Choroid plexus epithelial cell (primary cell): ENCODE measurements at places on chromosomes 16 and 17.
A peak's percentile ranks its signal among the peaks of the same experiment; 100 is the strongest.

DNA sequence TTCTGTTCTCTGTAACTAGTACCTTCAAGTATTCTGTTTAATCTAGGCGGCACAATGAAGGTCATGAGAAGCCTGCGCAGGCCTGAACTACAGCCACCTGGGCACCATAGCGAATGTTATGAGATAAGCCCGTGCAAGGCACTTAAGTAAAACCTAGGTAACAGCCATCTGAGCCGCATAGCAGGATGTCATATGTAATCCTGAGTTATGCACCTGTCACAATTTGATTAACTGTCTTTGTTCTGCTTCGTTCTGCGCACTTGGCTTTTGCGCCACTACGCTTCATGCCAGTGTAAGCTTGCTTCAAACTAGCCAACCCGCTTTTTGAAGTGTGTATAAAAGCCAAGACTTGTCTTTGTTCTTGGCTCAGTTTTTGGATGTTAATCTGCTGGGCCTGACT lies 449.8 kb downstream of the KCNJ18 start:
- DNase-seq, result no peak

DNA sequence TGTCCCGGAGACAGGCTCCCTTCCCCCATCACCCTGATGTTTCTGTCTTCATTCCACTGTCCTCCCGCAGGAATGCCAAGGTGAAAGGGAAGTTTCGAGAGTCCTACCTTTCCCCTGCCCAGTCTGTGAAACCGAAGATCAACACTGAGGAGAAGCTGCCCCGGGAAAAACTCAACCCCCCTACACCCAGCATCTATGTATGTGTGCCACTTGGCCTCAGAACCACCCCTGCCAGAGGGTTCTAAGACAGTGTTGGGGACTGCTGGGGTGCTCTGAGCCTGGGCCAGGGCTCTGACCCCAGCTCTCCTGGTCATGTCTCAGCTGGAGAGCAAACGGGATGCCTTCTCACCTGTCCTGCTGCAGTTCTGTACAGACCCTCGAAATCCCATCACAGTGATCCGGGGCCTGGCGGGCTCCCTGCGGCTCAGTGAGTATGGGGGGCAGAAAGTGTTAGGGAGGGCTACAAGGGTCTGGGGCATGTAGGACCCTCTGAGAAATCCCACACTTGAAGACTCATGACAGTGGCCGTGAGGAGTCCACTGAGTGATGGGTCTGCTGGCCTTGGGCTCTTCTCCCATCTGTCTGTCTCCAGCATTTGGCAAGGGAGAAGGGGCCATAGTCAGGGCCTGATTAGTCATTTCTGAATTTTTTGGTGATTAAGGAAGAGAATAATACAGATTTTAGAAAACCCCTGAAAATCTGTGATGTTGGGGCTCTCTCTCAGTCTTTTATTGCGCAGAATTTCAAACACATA lies 4.9 kb upstream of the TMEM88 start:
- DNase-seq, result no peak

DNA sequence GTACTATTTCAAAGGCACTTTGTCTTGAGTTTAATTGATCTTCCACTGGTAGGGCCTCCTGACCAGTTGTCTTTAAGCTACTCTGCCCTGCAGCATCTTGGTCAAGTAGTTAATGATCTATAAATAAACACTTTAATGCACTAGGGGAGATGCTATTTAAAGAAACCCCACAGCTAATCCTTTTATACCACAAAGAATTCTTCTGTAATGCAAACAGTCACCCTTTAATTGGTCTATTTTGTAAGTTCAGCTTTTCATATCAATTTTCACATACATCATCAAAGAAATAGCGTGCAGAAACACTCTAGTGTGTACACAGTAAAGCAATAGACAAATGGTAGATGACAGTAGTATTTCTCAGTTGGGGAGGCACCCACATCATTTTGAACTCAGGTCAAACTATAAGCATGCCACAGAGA lies 70.3 kb downstream of the PMP22 start:
- DNase-seq, result no peak

DNA sequence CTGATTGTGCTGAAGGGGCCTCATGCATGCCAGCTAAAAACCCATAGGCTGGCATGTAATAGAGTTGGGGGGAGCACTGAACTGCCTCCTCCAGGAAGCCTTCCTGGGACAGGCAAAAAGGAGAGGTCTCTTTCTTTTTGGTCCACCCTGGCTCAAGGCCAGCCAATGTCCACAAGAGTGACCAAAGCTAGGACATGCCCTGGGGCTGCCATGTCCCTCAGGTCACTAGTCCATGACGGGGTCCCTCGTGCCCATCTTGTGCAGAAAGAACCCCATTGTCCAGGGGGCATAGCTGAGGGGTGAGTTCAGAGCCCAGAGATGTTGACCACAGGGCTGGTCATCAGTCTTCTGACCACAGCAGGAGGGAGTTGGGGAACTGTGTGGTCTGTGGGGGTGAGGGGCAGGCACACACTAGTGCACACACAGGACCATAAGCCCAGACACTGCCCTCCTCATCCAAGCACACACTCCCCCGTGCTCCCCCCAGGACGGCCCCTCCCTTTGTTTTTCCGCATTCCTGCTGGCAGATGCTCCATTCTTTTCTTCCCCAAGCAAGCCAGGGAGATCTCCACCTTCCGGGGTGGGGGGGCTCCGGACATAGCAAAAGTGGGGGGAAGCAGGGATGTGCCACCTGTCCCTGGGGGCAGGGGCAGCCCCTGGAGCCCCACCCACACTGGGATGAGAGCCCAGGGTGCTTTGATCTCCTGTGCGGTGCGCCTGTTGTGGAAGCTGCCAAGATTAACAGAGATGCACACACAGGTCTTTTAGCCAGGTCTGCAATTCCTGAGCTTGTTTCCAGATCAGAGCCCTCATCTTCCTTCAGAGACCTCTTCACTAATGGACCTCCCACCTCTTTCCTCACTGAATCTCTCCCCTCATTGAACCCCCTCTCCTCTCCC lies 25.2 kb upstream of the PHB1 start:
- peak; percentile 13 for DNase-seq

DNA sequence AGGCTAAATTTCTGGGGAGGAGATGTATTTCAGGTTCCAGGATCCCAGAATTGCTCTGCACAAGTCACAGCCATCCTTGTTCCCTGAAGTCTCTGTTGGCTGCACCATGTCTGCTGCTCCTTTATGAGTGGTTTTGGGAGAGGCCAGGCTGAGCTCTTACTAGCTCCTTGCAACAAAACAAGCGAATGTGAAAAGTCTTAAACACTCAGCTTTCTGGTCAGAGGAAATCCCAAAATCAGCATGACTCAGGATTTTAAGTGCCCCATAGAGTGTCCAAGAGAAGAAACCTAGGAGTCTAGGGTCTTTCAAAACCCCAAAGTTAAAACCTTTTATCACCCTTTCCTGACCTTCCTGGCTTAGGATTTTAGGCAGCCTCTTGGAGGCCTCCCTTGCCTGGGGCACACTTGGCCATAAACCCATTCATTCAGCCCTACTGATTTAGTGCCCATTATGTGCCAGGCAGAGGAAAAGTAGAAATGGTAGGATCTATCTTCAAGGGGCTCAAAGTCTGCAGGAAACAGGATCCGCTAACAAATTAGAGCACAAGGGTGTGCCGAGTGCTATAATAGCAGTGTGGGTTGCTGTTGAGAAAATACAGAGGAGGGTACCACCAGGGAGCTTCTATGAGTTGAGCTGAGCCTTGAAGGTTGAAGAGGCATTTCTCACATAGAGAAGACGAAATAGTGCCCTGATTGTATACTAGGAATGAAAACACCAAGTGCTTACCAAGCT lies 36.9 kb downstream of the SOST start:
- DNase-seq, result no peak

- DNase-seq, result peak; percentile 63
Measured at GRCh38 chr16:85187002-85187401, 74.7 kb upstream of the CIBAR2 start.
